GM06990 (cell line): ENCODE measurements at places on chromosomes 1 and 21.

DNA sequence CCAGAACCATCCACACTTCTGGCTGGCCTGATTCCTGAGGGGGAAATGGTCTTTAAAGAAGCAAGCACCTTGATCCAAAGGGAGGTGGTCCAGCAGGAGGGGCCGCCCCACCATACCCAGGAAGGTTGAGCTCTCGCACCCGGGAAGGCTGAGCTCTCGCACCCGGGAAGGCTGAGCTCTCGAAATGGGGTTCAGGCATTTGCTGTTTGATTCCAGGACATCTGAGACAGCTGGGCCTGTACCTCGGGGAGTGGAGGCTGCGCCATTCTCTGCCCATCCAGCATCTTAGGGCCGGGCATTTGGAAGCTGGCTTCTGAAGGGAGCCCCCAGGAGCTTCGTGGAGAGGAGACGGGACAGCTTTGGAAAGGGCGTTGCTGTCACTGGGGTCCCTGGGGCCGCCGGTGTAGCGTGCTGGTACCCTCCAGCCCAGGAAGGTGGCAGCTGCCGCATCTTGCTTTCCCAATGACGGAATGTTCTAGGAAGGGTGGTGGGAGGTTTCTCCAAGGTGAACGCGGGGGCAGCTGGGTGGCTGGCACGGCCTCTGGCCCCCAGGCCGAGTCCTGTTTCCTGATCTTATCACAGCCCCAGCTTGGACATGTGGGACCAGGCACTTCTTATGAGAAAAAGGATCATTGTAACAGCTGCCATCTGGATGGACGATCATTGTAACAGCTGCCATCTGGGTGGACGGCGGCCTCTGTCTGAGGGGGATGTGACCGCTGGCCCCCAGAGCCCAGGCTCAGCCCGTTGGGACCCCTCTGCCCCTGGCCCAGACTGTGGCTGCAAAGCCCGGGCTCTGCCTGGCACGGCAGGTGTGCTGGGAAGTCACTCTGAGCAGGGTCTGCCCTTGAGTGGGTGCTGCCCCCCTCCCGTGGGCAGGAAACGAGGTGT lies 61.6 kb downstream of the COL18A1 start:
- no peak for DNase-seq

DNA sequence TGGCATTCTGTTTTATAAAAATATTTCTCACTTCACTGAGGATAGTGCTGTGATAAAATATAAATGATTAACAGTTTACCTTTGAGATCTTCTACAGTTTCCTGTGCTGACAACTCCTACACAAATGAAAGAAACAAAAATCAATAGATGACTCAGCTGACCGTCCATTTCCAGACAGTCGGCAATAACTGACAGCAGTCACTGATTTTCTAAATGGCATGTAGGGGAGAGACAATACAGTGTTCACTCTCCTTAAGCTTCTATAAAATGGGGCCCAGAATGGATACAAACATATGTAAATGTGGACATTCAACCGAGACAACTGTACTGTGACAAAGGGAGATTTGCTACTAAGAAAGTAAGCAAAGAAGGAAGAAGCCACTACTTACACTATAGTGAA lies 34.3 kb downstream of the PCNX2 start:
- DNase-seq: peak; percentile 18

DNA sequence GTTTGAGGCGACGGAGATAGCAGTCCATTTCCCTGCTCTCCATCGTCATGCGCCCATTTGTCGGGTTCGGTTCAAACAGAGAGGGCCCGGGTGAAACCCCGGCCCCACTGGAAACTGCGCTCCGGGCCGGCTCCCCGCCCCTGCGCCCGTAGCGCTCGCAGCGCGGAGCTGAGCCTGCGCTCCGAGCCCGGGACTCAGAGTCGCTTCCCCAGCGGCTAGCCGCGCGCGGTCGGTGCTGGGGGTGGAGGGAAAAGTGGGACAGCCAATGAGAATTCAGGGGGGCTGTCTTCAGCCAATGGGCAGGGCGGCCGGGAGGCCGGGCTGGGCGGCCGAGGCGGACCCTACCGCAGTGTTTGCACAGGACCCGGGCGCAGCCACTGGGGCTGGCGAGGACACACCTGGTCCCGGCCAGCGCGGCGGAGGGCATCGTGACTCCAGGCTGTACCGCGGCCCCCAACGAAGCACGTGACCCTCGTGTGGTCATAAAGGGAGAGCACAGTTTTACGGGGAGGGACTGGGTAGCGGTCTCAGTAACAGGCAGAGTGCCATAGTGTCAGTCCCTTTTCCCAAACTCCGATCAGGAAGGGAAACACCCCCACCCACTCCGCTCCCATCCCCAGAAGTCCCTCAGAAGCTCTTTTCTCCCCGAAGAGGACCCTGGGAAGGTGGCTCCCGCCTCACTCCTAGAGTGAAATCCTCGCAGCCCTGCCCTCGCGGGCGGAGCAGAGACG lies at the start of gene INKA2:
TSS of gene INKA2 (minus strand) at position 202 of the 731 bp plus-strand sequence. CDS start at position 49, 153 bp downstream.
- DNase-seq: peak; percentile 91

GRCh38 chr1:202311875-202312635 lies 29.7 kb downstream of the UBE2T start:
- DNase-seq: no peak

GRCh38 chr1:92820551-92820950 lies 11.3 kb upstream of the RPL5 start:
- DNase-seq: no peak

- DNase-seq: no peak
Measured at GRCh38 chr1:83990734-83991133, 8.2 kb downstream of the TTLL7 start.

DNA sequence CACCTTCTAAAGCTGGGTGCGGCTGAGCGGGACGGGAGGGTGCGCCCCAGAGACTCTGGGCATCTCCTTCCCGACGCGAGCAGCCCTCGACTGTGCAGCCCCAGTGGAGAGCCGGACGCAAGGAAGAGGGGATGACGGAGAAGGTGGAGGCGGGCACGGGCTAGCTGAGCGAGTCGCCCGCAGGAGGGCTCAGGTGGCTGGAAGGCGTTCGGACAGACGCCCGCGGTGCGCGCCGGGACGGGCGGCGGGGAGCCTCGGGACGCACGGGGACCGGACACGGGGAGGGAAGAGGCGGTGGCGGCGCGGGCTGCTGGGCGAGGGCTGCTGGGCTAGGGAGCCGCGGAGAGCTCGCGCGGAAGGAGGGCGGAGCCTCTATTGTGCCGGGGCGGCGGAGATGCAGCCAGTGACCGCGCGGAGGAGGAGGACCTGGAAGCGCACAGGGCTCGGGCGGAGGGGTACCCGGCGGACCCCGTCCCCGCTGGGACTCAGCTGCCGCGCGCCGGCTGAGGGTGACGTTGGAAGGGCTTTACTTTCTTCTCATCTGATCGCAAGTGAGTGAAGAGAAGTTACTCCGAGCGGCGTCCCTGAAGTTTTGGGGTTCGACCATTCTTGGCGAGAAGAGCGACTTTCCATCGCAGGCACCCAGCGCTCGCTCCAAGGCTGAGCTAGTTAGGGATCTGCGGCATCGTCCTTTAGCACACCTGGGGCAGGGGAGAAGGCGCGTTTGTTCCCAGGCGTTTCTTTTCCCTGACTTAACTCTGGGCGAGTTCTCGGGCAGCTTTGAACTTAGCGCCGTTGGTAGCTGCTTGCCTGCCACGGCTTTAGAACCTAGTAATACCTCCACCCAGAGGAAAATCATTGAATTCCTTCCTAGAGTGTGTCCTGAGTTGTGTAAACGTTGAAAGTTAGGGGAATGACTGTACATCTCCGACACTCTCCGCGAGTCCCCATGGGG lies at the start of gene OLFML2B:
TSS of gene OLFML2B (minus strand) at position 323 of the 955 bp plus-strand sequence. CDS start 439 bp downstream, outside the sequence.
- DNase-seq: peak; percentile 41

DNA sequence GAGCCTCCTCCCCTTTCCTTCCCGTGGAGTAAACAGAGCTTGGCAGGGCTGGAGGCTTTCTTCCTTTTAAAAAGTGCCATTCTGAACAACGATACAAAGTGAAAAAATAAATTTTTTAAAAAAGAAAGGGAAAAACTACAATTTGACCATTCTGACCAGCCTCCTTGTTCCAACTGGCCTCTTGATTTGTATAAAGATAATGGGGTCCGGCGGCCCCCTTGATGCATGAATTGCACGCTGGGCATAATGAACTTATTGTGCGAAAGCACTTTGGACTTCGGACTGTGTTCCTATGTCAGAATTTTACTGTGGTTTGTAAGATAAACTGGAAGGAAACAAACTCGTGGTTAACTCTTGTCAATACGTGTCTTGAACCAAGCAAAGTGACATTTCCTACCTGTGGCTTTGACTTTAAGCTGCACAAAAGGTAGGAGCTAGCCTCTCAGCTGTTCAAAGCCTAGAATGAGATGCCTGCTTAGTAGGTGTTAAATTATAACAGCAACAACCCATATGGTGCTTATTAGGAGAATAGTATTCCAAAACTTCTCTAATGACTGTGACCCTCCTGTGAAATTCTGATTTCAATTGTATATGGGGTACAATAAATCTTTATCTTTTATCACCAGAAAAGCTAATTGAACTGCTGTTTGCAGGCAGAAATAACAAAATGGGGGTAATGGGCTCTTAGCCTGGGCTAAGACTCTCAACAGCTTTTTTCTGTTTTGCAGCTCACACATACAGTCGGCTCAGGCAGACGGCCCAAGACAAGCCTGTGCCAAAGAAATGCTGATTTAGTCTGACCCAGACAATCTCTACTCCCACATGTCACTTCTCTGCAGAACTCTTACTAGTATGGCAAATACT lies 9.3 kb downstream of the IRF2BP2 start:
- no peak for DNase-seq

DNA sequence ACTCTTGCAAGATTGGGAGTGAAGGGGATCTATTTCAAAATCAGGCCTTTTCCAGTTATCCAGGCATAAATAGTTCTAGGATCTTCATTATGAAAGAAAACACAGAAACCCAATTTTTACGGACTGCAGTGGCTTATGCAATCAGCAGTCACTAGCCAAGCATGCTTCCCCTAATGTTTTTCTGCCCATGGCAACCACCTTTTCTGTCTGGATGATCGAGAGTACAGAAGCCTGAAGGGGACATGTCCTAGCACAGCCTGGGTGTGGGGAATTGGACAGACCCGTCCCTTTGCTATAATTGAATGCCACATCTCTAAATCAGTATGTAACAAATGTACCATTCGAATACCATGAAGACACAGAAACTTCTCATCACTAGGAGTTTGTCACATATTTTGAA lies 29.8 kb upstream of the NCAM2 start:
- DNase-seq: no peak

GRCh38 chr1:201648066-201648906 lies 109.4 kb downstream of the NAV1 start:
- no peak for DNase-seq

- DNase-seq: no peak
Measured at GRCh38 chr1:236741753-236742152, 53.3 kb upstream of the MTR start.

GRCh38 chr1:11778844-11779623 lies 17.0 kb downstream of the C1orf167 start:
- no peak for DNase-seq

DNA sequence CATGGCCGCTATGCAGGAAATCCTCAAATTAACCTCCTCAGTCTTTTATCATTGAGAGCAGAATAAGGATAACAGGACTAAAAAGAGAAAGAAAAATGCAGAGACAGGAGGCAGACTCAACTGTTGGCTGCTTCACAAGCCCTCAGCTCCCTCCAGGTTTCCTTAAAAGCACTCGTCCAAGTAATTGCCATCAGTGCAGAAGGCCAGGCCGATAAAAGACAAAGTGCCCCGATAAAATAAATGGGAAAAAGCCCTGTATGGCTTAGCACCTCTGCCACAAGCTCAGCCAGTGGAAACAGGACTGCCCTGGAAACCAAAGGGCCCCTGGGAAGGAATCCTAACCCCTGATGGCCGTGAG lies 8.1 kb downstream of the S100A6 start:
- no peak for DNase-seq

- no peak for DNase-seq
Measured at GRCh38 chr1:94873520-94874351, 53.2 kb downstream of the CNN3 start.

- no peak for DNase-seq
Measured at GRCh38 chr1:100535264-100535663, 2.7 kb upstream of the GPR88 start.

DNA sequence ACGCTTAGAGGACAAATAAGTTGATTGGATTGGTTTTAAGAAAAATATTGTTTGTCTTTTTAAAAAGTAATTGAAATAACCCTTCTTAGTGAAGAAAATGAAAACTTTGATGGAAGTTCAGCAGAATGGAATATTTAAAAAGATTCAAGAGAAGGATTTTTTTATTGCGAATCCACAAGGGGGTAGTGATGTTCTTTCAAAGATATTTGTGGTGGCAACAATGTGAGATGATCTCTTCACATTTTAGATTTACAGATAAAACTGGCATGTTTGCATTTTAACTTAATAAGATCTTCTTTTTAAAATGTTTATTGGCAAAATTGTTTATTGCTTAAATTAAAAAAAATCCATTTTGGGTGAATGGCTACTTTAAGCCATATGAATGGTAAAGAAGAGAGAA lies 8.9 kb downstream of the CAMTA1 start:
- DNase-seq: no peak

- DNase-seq: no peak
Measured at GRCh38 chr1:47432071-47433036, 5.5 kb upstream of the FOXD2 start.

- no peak for DNase-seq
Measured at GRCh38 chr1:233079574-233079973, 129.2 kb downstream of the NTPCR start.

- no peak for DNase-seq
Measured at GRCh38 chr21:36730291-36731281, 31.7 kb downstream of the SIM2 start.

DNA sequence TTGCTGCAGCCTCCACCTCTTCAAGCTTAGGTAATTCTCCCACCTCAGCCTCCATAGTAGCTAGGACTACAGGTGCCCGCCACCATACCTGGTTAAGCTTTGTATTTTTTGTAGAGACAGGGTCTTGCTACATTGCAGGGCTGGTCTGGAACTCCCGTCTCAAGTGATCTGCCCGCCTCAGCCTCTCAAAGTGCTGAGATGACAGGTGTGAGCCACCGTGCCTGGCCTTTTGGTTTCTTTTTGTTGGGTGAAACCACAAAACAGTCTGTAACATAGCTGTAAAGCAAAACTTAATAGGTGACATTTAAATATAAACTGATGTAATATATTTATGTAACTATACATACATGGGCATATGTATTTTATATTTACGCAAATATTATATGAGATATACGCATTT lies 3.1 kb upstream of the DNAJC11 start:
- DNase-seq: no peak

DNA sequence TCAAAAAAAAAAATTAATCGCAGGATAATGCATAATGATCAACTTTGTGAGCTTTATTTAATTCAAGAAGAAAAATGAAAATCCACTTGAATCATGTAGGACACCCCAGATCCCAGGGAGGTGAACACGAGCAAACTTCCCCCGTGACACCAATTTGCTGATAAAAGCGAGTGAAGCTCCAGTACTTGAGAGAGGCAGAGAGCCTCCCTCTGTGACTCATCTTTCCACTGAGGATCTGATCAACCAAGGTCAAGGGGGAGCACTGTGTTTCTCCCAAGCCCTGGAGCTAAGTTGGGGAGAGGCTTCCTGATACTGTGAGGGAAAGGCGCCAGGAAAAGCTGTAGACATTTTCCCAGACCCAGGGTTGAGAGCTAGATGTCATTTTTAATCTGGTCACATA lies 160.9 kb downstream of the SLC44A5 start:
- no peak for DNase-seq

DNA sequence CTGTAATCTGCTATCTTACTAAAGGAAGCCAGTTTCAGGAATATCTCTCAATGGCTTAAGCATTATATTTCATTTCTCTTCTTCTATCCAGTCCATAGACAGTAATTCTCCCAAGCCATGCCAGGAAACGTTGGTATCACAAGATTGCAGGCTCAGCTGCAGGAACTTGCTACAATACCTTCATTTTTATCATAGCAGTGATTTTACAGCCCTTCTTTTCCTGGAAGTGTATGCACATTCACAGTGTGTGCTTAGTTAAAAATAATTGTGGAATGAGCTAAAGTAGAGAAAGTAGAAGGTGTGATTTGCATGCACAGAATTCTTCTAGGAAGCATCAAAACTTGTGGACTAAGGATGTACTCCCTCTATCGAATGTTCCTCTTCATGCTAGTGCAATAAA lies 647.2 kb upstream of the PTBP2 start:
- DNase-seq: no peak
